Activated CD4-positive, alpha-beta T cell treated with anti-CD3 and anti-CD28 coated beads, Interleukin-2, amount 10 ng/mL, durations not matched to agents 7 days and 5 days (primary cell): ENCODE measurements at places on chromosomes 4 and X. TPM values are rescaled to one million over a fixed set of nuclear protein-coding genes. Genes with fewer than 3 reads are reported as not detected.

GRCh38 chr4:148448141-148448540, 5.9 kb upstream of the NR3C2 start:
- H3K4me3 ChIP-seq = no peak overlapping the region
- H3K27ac ChIP-seq = no peak overlapping the region
- H3K4me1 ChIP-seq = peaks cover 10% of the 10 kb centered on the region
- H3K27me3 ChIP-seq = peaks cover 38% of the 10 kb centered on the region

The LNX1 gene
- total RNA-seq = not detected

DNA sequence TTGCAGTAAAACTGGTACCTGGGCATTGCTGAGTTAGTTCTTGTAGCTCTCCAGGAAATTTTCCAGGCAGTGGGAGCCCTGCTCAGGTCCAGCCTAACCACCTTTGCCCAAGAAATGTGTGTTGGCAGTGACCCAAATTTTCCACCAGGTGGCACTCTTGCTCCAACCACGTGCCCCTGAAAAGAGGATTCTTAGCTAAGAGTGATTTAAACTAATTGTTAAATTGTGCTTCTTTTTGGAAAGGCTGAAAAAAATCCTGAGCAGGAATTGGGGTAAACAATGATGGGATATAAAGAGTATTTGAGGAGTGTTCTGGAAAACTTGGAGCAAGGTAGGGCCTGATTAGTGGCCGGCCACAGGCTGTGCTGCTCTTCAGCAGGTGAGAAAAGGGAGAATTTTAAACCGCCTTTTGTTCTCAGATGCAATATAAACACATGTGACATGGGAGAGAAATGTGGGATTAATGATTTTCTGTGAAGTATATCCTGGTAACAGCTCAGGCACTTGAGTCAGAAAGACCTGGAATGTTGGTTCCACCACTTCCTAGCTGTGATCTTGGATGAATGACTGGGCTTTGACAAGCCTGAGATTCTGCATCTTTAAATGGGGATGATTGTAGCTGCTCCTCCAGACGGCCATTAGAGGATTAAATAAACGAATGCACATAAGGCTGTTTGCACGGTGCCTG, 219.6 kb downstream of the PTTG2 start:
- no peak overlapping the region for H3K4me3 ChIP-seq
- H3K27ac ChIP-seq = peak overlapping the region; percentile 63
- peaks cover 7% of the 10 kb centered on the region for H3K27me3 ChIP-seq
- peaks cover 3% of the 10 kb centered on the region for H3K36me3 ChIP-seq

GRCh38 chrX:66074920-66075879, 35.3 kb upstream of the VSIG4 start:
- H3K4me1 ChIP-seq = peaks cover 25% of the 10 kb centered on the region
- DNase-seq = peak; percentile 42
- no peaks in the 10 kb centered on the region for H3K27me3 ChIP-seq
- peaks cover 19% of the 10 kb centered on the region for H3K36me3 ChIP-seq
- peak overlapping the region; percentile 83 for H3K27ac ChIP-seq
- H3K4me3 ChIP-seq = peak overlapping the region; percentile 60

DNA sequence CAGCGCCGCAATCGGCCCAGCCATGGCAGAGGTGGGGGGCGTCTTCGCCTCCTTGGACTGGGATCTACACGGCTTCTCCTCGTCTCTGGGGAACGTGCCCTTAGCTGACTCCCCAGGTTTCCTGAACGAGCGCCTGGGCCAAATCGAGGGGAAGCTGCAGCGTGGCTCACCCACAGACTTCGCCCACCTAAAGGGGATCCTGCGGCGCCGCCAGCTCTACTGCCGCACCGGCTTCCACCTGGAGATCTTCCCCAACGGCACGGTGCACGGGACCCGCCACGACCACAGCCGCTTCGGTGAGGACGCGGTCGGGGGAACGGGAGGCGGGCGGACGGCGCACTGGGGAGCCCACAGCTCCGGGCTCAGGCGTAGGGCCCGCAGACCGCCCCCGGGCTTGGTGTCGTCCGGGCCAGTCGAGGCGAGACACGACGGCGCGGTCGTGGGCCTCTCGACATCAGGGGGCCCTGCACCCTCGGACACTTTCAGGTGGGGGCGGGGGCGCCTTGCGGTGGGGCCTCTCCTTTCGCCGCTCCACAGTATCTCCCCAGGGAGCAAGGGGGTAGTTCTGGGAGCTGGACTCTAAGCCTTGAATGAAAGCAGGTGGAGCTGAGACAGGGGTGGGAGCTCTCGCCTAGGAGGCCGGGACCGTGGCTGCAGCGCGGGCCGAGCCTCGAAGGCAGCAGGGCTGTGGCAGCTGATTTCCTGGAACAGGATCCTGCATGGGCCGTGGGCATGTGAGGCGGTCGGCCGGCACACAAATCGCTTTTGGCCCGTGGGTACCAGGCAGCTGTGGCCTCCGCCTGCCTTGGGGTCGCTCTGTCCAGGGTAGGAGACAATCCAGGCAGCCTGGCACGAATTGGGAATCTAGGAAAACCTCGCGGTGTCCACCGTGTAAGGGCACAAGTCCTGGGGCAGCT, 722 bp downstream of the FGF16 start:
- no peaks in the 10 kb centered on the region for H3K36me3 ChIP-seq
- H3K27me3 ChIP-seq = peaks cover 18% of the 10 kb centered on the region
- H3K27ac ChIP-seq = no peak overlapping the region
- no peak overlapping the region for H3K4me3 ChIP-seq
- H3K4me1 ChIP-seq = peaks cover 15% of the 10 kb centered on the region

The TMEM156 gene
- 19.5 TPM for total RNA-seq

The BST1 gene
- total RNA-seq = 0.82 TPM

GRCh38 chr4:75028196-75028854, 95.4 kb downstream of the PARM1 start:
- no peaks in the 10 kb centered on the region for H3K4me1 ChIP-seq
- H3K27me3 ChIP-seq = no peaks in the 10 kb centered on the region
- H3K36me3 ChIP-seq = no peaks in the 10 kb centered on the region
- DNase-seq = no peak
- no peak overlapping the region for H3K4me3 ChIP-seq
